ENCODE measurements at places on chromosomes 3 and 15. TPM values are rescaled to one million over a fixed set of nuclear protein-coding genes. Genes with fewer than 3 reads are reported as not detected.

- no peak for DNase-seq
Measured at GRCh38 chr15:70195171-70195570, 97.5 kb upstream of the TLE3 start.

- DNase-seq, result no peak
Measured at GRCh38 chr15:65212097-65212496, 824 bp upstream of the CILP start.

Gene HTR3E
- not detected for polyA plus RNA-seq

Gene TMEM212
- polyA plus RNA-seq, result not detected

- no peak for DNase-seq
Measured at GRCh38 chr3:19046440-19046839, 101.9 kb upstream of the KCNH8 start.

DNA sequence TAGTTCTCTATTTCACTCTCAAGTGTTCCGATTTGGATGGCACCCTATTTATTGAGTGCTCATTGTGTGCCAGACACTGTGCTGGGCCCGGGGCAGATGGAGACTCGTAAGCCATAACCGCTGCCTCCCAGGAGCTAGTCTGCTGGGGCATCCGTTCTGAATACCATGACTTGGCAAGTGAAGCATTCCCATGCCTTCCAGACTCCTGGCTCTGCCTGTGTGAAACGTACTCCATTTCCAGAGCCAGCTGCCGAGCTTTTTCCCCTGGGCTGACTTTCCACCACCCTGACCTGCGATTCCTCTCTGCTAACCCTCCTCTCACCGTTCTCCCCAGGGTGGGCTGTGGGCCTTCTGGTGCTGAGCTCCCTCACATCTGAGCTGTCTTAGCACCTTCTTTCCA, 303.1 kb upstream of the CTDSPL start:
- DNase-seq, result no peak

- DNase-seq, result no peak
Measured at GRCh38 chr3:166455744-166456143, 618.5 kb upstream of the BCHE start.

Gene COPB2
- polyA plus RNA-seq, result 331 TPM
